ENCODE measurements at places on chromosomes 7 and 10.

DNA sequence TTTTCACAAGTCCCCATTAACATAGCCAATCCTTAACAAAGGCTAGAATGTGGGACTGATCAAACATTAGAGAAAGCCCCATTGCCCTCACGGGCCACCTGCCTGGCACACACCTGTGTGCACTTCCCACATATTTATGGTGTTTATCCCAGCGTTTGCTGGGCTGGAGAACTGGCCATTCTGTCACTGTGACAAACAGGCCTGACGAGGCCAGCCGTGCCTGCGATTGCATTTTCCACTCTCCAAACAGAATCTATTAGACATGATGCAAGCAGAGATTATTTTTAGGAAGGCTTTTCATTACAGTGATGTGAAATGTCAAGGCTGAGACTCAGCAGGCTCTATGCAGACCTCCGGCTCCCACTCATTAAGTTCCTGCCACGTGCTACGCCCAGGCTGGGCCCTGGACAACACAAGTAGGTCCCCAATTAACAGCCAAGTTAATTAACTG, 20.4 kb downstream of the PTPRN2 start:
- DNase-seq: no peak

GRCh38 chr7:152341039-152341913, 94.5 kb downstream of the KMT2C start:
- DNase-seq: peak; percentile 17

DNA sequence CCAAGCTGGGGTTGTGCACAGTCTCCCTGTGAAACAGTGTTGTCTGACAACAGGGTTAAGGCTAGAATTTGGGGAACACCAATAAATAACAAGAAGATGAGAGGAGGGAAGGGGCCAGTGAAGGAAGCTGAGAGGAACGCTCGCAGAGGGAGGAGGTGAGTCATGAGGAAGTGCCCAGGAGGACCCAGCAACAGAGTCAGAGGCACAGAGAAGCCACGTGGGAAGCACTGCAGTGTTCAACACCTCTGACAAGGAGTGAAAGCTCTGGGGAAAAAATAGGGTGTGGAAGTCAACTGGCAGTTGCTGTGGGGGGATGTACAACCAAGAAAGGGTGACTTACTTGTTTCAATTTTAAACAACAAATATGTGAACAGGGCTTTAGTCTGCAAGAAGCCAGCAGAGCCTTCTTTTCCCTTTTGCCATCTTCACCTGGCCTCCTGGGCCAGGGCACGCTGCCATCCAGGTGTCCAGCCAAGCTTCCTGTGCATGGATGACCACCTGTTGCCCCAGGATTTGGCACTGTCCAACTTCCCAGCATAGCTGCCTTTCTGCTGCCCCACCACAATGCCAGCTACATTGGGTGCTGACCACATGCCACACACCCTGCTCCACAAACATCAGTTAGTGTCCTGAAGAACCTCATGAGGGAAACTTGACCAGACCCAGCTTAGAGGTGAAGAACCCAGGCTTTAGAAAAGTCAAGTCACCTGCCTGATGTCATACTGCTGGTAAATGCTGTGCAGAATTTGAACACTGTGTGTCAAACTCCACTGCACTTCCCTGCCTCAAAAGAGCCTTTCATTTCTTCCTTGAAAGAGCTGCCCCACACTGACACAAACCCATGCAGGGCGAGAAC, 69.6 kb downstream of the ATXN7L1 start:
- DNase-seq: peak; percentile 58

DNA sequence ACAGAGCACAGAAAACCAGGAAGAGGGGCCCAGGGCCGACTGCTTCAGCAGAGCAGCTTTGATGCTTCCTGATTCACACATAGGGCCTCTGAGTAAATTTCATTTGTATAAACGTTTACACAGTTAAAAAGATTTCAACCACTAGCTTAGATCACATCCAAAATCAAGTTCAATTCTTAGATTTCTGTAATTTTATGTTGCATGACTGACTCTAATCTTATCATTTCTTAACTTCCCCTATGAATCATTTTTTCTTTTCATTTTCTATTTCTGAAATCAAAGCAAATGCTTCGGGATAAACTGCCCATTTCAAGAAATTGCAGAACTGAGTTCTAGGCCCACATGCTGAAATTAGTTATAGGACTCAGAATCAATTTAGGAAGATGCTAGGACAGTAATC, 224.7 kb downstream of the INHBA start:
- DNase-seq: no peak

GRCh38 chr10:127942811-127943210, 35.9 kb downstream of the PTPRE start:
- DNase-seq: no peak

DNA sequence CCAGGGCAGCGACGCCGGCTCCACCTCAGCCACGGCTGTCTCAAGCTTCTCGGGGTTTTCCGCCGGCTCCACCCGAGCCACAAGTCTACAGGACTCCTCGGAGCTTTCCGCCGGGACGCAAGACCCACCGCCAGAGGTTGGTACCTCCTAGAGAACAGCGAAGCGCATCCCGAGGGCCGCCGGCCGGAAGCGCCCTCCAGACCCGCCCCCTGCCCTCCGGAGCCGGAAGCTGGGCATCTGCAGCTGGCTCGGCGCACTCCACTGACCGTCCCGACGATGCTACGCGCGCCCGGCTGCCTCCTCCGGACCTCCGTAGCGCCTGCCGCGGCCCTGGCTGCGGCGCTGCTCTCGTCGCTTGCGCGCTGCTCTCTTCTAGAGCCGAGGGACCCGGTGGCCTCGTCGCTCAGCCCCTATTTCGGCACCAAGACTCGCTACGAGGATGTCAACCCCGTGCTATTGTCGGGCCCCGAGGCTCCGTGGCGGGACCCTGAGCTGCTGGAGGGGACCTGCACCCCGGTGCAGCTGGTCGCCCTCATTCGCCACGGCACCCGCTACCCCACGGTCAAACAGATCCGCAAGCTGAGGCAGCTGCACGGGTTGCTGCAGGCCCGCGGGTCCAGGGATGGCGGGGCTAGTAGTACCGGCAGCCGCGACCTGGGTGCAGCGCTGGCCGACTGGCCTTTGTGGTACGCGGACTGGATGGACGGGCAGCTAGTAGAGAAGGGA, at the start of gene MINPP1:
TSS of gene MINPP1 (plus strand) at position 254 of the 726 bp plus-strand sequence. CDS start at position 277, 23 bp downstream.
- DNase-seq: peak; percentile 57

DNA sequence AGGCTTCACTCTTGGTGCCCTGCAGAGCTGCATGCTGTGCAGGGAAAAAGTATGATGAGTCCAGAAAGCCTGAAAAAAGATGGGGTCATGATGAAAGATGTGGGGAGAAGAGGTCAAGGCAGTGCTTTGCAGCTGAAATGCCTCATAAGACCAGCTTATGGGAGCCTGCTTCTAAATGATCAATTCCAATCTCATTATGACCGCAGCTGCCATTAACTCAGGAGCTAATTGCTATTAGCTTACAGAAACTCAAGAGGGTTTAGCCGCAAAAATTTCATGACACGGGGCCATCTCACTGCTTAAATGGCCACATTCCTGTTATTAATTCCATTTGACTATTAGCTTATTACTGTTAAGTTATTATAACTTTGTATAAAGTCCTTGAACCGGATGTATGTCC, 502.9 kb upstream of the ZMIZ1 start:
- DNase-seq: no peak

- DNase-seq: no peak
Measured at GRCh38 chr10:3758491-3758970, 26.5 kb downstream of the KLF6 start.

GRCh38 chr10:3924344-3924743, 139.3 kb upstream of the KLF6 start:
- no peak for DNase-seq

DNA sequence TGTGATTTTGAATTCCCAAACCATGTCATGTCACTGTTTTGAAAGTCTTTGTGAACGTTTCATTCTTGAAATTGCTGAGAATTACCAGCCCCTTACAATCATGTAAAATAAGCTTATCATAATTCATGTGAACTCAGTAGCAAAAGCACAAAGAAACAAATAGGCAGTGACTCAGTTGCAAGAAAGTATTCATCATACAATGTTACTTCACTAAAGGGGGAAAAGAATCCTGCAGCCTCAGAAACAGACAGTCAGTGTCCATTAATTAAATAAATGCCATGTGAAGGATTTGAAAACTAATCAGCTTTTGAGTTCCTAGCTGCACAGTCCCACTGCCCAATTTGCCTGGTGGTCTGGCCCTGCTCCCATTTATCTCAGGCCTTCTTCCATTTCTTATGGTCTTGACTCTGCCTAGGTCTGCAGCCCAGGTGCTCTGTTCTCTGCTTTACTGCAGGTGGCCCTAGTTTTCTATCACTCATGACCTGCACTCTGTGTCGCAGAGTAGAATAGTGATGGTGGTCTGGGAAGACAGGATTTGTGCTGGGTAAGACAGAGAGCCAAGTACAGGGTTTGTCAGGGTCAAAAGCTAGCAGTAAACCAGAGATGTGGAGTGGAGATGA, 99.7 kb downstream of the PLCE1 start:
- no peak for DNase-seq

DNA sequence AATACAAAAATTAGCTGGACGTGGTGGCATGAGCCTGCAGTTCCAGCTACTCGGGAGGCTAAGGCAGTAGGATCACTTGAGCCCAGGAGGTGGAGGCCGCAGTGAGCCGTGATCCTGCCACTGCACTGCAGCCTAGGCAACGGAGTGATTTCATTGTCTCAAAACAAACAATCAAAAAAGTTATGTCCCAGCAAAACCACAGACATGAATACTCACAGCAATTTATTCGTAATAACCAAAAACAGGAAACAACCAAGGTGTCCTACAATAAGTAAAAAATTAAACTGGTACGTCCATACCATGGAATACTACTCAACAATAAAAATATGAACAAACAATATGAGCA, 11.6 kb upstream of the CYTH3 start:
- DNase-seq: no peak

- peak; percentile 67 for DNase-seq
Measured at GRCh38 chr10:84264611-84265141, 19.8 kb downstream of the RGR start.

GRCh38 chr7:122626785-122627184, 72.1 kb downstream of the RNF133 start:
- DNase-seq: no peak

DNA sequence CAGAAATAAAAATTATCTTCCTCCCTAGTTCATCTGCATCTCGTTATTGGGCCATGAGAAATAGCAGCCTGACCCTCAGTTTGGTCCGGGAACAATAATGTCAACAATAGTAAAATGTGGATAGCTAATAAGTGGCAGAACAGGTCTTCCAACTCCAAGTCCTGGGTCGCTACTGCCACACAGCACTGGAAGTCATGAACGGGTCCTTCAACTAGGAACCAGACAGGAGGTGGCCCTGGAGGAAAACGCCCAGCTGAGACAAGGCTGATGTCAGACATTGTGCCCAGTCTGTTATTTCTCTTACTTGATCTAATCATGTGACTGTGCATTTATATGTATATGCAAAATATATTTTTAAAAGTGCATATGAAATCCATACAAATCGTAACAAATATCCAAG, 51.8 kb downstream of the PYROXD2 start:
- DNase-seq: no peak

- DNase-seq: no peak
Measured at GRCh38 chr10:26857991-26858706, 2.6 kb downstream of the ABI1 start.

DNA sequence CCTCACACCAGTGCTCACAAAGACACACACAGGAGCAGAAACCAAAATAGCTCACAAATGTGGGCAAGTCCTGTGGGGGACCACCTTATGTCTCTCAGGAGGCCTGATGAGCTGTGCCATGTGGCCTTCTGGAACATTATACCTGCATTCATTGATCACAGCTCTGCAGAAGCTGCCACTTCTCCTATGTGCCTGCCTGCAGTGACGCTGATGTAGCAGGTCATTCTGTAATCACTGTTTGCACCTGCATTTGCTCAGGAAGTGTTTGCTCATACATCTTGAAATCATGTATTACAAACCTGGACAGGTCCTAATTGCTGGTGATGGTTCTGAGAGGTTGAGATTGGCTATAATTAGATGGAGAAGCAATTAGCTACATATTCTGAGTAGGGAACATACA, 310.2 kb downstream of the AUTS2 start:
- no peak for DNase-seq

GRCh38 chr7:19491821-19492452, 216.9 kb downstream of the POLR1F start:
- DNase-seq: no peak

- peak; percentile 56 for DNase-seq
Measured at GRCh38 chr10:74081192-74081803, 69.3 kb downstream of the AP3M1 start.

DNA sequence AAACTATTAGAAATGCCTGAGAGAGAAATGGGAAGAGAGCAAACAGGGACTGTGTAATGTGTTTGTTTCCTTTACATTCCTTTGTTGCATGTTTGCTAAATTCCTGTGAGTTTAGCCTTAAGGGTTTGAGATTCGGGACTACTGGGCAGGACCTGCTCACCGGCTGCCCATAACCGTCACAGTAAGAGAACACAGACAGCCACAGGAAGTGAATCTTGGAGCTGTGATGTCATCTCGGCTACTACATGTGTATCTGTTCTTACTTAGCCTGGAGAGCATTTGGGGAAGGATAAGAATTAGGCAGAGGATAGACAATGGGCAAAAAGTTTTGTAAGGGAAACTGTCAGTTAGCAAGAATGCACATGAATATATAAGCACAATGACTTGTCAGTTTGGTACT, 485.1 kb upstream of the KLF6 start:
- DNase-seq: no peak

DNA sequence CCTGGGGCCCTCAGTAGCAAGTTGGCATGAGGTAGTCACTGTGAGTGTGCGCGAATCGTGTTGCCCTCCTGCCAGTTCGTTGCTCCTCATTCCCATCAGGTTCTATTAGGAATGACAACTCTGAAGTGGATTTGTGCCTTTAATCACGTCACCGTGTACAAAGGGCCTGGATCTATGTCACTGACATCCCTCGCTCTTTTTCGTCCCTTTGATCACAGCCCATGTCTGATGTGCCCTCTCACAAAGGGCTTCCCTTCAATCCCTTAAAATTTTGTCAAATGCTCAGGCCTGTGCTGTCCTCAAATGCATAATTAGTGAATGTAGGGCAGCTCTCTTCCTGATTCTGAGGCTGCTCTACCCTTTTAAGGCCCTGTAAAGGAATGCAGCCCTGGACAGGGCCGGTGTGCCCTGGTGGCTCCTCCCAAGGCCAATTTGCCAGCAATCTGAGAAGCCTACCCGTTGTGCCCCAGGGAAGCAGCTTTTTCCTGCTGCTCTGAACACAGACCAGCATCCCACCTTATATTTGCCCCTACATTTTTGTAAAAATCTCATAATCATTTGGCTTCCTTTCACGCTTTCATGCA, 93.6 kb downstream of the TMEM178B start:
- DNase-seq: no peak

GRCh38 chr7:99155211-99155610, 11.3 kb upstream of the SMURF1 start:
- DNase-seq: no peak
